ENCODE measurements at places on chromosomes 1 and 21. TPM values are rescaled to one million over a fixed set of nuclear protein-coding genes. Genes with fewer than 3 reads are reported as not detected.

Gene PIK3C2B
- total RNA-seq, result 26.0 TPM

Gene UBL4B
- not detected for total RNA-seq

Gene CYP4A11
- total RNA-seq, result not detected

Gene RAB42
- not detected for total RNA-seq

Gene GJA8
- total RNA-seq, result not detected

GRCh38 chr21:39874206-39874605, 7.0 kb downstream of the PCP4 start:
- DNase-seq, result no peak

DNA sequence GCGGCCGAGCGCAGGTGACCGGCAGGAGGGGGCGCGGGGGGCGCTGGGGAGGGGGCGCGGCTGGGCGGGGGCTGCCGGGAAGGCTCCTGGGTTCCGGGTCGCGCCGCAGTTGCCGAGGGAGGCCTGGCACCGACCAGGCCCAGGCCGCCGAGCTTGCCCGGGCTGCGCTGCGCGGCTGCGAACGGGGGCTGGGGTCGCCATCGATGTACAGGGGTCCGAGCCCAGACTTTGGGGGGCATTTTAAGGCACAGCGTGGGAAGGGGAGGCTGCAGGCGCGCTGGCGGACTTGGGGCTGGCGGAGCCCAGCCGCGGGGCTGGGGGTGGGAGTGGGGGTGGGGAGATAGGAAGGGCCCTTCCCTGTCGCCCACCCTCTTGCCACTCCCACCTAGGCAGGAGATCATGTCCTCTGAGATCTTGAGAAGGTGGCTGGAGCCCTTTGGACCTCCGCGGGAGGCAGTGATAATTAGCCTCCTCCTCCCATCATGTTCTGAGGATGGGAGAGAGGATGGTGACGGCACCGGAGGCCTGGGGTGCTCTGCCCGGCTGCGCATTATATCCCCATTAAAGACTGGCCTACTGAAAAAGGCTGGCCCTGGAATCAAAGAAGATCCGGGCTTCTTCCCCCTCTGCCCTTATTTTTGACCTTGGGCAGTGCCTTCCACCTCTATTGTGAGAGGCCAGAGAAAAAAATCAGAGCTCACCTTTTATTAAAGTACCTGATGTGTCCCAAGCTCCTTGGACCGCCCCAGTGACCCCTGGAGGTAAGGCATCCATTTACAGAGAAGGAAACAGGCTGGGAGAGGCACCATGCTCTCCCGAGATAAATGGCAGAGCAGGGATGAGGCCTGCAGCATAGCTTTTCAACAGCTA, 497 bp downstream of the FBXO44 start:
- DNase-seq, result no peak

GRCh38 chr1:181391301-181391900, 91.9 kb upstream of the CACNA1E start:
- no peak for DNase-seq

DNA sequence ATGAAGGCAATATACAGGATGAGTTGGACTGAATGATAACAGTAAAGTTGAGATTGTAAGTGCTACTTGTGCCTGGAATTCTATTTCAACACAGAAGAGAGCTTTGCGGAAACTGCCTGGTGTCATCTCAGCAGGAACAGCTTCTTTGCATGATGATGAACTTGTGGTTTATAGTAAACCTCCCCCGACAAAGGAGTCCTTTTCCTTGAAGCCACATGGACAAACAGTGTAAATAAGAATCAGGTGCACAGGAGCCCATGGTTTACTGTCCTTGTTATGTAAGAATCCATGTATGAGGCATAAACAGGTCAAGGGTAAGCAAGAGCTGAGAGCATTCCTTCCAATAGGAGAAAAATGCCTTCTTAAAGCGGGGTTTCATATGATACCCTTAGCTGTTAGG, 66.2 kb downstream of the PCNX2 start:
- DNase-seq, result no peak

DNA sequence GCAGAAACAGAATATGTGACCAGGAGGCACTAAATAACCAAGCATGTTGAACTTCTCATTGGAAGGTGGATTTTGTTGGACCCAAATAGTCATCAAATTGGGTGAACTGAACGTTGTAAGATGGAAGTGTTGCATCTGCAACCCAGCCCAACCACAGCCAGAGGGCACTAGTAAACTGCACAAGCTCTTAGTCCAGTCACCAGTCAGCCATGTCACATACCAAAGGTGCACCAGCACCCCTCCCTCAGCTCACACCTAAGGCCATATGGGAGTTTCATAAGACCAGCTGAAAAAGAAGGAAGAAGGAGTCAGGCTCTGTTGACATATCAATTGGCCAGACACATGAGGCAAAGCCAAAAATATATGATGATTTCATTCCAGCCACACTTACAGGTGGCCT, 481.7 kb upstream of the NR5A2 start:
- DNase-seq, result no peak

DNA sequence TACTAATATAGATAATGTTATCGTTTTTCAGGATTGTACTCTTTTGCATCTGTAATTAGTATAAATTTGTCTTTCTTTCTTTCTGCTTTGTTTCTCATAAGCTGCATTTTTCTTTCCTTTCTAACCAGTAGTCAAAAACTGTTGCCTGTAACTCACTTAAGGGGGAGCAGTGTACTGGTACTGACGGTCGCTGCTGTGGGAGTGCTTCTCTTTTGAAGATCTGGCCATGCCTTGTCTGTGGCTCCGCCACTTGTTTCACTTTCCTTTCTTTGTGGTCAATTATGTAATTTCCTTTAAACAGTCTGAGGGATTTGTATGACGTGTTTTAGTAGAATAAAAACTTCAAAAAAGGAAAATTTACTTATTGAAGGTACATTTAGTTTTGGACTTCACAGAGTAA, 37.0 kb downstream of the MIA3 start:
- DNase-seq, result peak; percentile 88

GRCh38 chr1:86416343-86416742, 7.6 kb upstream of the CLCA2 start:
- DNase-seq, result no peak

GRCh38 chr1:24600551-24600950, 42.6 kb upstream of the SRRM1 start:
- no peak for DNase-seq

DNA sequence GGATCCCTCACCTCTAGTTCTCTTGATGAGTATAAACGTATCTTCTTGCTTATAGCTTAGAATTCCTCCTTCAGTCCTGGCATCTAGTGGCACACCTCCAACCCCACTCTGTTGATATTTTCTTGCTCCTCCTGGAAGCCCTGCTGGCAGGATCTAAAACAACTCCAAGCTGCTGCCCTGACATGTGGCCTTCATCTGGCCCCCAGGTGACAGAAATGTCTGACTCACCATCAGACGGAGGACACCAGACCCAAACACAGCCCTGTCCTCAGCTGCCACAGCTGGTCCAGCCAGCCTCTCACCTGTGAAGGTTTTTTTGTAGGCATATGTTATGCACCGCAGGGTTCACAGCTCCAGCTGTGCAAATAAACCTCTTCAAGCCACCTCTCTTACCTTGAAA, 53.4 kb downstream of the KRTAP19-8 start:
- no peak for DNase-seq

DNA sequence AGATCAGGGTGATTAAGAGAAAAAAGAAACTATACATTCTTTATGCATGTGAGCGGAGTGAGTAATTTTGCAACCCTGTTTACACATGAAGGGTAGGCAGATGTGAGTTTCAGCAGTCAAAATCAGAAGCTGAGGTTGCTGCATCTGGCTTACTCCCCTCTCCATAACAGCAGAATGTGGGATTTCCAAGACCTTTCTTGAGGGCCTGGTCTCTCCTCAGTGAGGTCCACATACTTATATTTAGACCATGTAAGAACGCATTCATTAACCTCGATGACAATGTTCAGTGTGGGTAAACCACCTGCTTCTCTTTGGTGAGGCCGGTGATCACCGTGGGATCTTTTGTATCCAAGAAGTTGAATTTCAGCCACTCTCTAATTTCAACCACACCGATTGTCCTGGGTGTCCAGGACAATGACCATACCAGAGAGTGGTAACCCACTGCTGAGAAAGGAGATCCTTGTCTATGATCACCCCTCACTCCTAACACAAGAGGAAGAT, 18.7 kb upstream of the RAP1A start:
- DNase-seq, result peak; percentile 72

- no peak for DNase-seq
These were observed at the start of gene LCE1E for GRCh38 chr1:152786077-152786476. Gene LCE1E (plus strand): TSS chr1:152786257. CDS start chr1:152787300, 1,043 bp downstream.

DNA sequence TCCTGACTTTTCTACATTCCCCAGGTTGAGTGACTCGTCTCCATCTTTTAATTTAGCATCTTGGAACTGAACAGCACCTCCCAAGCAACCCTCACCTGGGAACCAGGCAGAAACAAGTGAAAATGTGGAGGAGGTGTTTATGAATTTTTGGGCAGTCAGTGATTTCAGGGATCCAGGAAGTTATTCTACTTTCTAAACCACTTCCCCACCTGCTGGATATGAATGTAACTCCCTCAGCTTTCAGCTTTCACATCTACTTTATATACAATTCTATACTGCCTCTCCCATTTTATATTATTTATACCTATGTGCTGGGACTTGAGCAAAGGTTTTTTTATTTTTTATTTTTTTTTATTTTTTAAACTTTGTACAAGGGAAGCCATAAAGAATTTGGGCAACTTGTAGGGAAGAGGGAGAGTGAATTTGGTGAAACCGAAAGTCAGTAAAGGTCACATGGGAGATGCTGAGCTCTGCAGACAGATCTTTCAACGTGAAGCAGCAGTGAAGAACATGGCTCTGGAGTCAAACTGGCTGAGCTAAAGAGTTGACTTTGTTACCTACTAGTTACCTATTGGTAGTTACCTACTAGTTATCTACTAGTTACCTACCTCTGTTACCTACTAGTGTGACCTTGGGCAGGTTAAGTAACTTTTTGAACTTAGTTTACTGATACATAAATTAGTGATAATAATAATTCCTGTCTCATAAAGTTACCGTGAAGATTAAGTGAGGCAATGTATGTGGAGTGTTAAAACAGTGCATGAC, 45.5 kb downstream of the DDR2 start:
- no peak for DNase-seq

GRCh38 chr1:100265562-100265930, 470 bp upstream of the RTCA start:
- DNase-seq, result peak; percentile 58

DNA sequence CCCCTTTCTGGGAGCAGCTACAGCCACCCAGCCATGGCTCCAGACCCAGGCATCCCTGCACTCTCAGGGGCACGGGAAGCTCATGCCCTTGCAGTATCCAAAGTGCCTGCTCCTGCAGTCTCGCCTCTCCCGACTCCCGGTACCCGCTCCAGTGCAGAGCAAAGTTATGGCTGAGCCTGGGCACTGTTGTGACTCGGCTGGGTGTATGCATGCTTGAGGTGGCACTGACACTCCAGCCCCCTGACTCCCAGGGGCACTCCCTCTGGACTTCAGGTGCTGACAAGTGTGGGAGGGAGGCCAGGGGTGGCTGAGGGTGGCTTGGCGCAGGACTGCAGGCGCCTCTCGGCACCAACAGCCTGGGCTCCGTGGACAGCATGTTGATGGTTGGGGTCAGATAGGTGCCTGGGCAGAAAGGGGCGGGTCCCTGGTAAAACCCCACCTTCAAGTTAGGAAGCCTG, 580.1 kb upstream of the ADGRL2 start:
- no peak for DNase-seq

- no peak for DNase-seq
These were observed 8.0 kb downstream of the FAAH start for GRCh38 chr1:46401964-46402626.

DNA sequence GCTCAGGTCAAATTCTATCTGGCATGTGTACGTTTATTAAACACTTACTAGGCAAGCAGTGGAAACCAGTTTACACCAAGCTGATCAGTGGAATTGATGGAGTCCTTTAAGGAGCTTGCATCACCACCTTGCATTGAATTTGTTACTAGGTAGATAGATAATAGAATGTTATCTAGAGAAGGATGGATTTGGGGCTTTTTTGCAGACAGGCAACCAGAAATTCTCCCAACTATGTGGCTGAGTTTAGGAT, 44.9 kb downstream of the HHAT start:
- DNase-seq, result no peak

GRCh38 chr1:162500805-162501204, 3.2 kb downstream of the UHMK1 start:
- no peak for DNase-seq

DNA sequence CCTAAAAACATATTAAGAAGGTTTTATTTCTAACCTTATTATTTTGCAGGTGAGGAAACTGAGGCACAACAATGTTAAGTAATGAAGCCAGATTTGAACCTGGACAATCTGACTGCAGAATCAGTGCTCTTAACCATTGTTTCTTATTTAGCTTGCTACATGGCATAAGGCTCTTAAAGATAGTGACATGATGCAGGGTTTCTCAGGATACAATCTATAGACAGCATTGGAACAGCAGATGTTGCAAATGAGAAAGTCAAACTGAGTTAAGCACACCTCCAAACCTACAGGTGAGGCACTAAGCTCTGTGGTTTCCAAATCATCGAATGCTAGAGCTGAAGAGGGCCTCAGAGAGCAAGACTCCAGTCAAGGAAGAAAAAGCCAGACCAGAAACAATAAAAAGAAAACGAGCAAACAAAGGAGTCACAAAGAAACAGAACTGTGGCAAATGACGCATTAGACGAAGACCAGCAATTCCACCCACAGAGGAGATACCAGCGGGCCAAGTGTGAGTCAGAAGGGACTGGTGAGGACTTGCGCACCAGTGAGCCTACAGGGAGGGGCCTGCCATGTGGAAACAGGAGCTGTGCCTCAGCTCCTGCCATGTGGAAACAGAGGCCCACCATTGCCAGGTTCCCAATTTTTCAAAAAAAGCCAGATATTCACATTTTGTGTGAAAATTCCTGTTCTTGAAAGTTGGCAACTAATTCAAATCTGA, 14.4 kb downstream of the CD58 start:
- peak; percentile 93 for DNase-seq

GRCh38 chr1:30332116-30333094, 391.0 kb downstream of the MATN1 start:
- DNase-seq, result no peak

GRCh38 chr1:218479436-218480115, 134.4 kb downstream of the TGFB2 start:
- DNase-seq, result no peak

- DNase-seq, result no peak
These were observed 20.2 kb upstream of the S1PR1 start for GRCh38 chr1:101216623-101217022.

GRCh38 chr1:31657020-31657804, 12.5 kb upstream of the PEF1 start:
- no peak for DNase-seq
